ENCODE measurements at places on chromosomes 1 and 21. TPM values are rescaled to one million over a fixed set of nuclear protein-coding genes. Genes with fewer than 3 reads are reported as not detected.

GRCh38 chr1:63042278-63042677, 258.3 kb downstream of the ATG4C start:
- DNase-seq: no peak
- no peaks in the 10 kb centered on the region for H3K36me3 ChIP-seq
- no peaks in the 10 kb centered on the region for H3K4me1 ChIP-seq

GRCh38 chr21:35172231-35172630, 123.1 kb upstream of the RUNX1 start:
- H3K4me1 ChIP-seq: peaks cover 29% of the 10 kb centered on the region
- H3K27ac ChIP-seq: no peak overlapping the region
- peak; percentile 17 for DNase-seq
- no peaks in the 10 kb centered on the region for H3K27me3 ChIP-seq
- no peaks in the 10 kb centered on the region for H3K36me3 ChIP-seq

- no peak for DNase-seq
- no peaks in the 10 kb centered on the region for H3K27me3 ChIP-seq
- H3K36me3 ChIP-seq: peaks cover 60% of the 10 kb centered on the region
Observed at GRCh38 chr1:53769780-53770179, 30.8 kb upstream of the GLIS1 start.

DNA sequence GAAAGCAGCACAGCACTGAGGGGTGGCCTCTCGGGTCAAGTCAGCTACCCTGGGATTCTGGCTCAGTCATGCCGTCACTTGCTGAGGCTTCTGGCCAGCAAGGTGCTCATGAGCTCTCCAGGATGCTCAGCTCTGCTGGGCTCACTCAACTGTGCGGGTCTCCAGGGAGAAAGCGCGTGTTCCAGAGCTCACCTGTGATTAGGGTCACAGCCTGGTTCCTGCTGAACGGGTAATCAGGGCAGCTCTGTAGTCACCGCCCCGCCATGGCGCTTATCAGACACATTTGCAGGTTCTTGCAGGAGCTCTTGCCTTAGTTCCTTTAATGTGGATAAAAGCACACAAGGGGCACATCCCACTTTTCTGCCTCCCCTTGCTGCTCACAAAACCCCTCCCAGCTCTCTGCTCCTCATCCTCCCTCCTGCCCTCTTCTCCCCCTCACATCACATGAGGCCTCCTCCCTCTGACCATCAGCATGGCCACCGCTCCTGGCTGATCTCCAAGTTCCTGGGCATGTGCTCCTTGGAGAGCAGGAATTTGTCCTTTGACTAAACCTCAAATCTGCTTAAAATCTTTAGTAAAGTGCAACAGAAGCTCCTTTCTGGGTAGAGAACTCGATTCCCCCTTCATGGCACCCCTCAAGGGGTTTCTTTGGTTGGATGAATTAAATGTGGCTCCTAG, 2.0 kb downstream of the PCP4 start:
- DNase-seq: no peak
- no peaks in the 10 kb centered on the region for H3K36me3 ChIP-seq
- no peak overlapping the region for H3K27ac ChIP-seq
- no peak overlapping the region for H3K4me3 ChIP-seq
- peaks cover 7% of the 10 kb centered on the region for H3K27me3 ChIP-seq

- peak; percentile 29 for DNase-seq
- no peaks in the 10 kb centered on the region for H3K27me3 ChIP-seq
- no peaks in the 10 kb centered on the region for H3K36me3 ChIP-seq
- H3K4me1 ChIP-seq: peaks cover 46% of the 10 kb centered on the region
- H3K27ac ChIP-seq: peak overlapping the region; percentile 65
- H3K4me3 ChIP-seq: no peak overlapping the region
Observed at GRCh38 chr1:92989253-92989652, 28.0 kb upstream of the DIPK1A start.

- no peaks in the 10 kb centered on the region for H3K27me3 ChIP-seq
- H3K36me3 ChIP-seq: no peaks in the 10 kb centered on the region
- H3K27ac ChIP-seq: no peak overlapping the region
- no peak overlapping the region for H3K4me3 ChIP-seq
Observed at GRCh38 chr1:2356911-2357845, 34.2 kb downstream of the MORN1 start.

- DNase-seq: no peak
- peak overlapping the region; percentile 47 for H3K27ac ChIP-seq
- H3K4me3 ChIP-seq: no peak overlapping the region
- no peaks in the 10 kb centered on the region for H3K27me3 ChIP-seq
Observed at GRCh38 chr1:41803656-41804055, 115.1 kb downstream of the HIVEP3 start.

DNA sequence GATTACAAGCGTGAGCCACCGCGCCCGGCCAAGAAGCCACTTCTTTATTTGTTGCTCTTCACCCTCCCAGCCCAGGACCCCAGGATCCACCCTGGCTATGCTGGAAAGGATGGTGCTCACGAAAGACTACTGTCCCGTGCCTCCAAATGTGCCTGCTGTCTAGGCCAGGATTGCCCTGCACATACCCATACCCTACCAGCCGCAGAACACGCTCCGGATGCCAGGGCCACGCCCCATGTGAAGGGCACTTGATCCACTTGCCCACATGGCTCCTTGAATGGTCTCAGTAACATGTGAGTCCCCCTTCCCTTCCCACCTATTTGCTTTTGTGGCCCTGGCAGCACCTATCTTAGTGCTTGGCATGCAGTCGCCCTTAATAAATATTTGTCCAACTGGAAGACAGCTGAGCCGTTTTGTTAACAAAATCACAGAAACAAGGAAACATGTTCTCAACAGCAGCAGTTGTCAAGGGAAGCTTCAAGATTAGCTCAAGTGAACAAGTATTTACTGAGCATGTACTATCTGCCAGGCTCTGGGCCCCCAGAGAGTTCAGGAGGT, 13.8 kb upstream of the UBXN10 start:
- no peaks in the 10 kb centered on the region for H3K36me3 ChIP-seq
- H3K4me3 ChIP-seq: no peak overlapping the region
- peaks cover 4% of the 10 kb centered on the region for H3K27me3 ChIP-seq
- no peak overlapping the region for H3K27ac ChIP-seq

DNA sequence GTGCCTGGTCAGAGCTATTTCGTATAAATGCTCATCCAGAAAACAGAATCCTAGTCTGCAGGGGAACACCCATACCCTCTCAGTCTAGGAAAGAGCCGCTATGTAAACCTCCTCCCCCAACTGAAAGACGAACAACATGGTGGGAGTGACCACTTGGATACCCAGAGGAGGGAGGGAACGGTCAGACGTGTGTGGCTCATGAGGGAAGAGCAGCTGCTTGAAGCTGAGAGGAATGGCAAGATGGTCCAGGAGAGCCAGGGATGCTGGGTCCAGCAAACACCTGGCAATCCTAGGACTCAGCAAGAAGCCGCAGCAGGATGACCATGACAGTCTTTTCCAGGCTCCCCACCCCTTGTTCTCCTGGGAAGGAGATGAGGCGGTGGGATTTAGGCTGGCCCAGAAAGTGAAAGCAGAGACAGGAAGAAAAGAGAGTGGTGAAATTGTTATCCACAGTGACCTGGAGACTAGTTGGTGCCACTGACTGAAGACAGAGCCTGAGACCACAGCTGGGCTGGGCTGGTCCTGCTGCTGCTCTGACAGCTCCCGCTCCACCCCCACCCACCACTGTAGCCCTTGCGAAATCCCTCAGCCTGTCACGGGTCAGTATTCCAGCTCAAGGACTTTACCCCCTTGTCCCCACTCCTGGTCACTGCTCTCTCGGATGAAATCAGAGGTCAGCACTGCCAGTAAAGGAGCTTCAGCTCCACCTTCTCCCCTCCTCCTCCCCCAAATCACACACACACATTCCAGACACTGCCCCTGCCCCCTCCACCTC, 3.6 kb downstream of the CERS2 start:
- H3K4me3 ChIP-seq: peak overlapping the region; percentile 23
- no peak for DNase-seq
- H3K27ac ChIP-seq: peak overlapping the region; percentile 87
- H3K36me3 ChIP-seq: peaks cover 31% of the 10 kb centered on the region
- no peaks in the 10 kb centered on the region for H3K27me3 ChIP-seq

DNA sequence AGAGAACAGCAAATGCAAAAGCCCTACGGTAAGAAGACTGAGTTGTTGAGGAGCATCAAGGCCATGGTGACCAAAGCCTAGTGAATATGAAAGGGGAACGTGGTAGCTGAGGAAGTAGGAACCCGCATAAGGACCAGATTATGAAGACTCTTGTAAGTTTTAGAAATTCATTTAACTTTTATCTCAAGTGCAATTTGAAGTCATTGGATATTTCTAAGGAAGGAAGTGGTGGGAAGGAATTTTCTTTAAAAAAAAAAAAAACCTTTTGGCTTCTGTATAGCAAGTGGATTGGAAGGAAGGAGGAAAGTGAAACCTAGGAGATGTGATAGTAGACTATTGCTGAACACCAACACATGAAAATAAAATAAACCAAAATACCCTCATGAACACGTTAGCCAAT, 119.0 kb downstream of the TNFSF18 start:
- H3K4me1 ChIP-seq: peaks cover 12% of the 10 kb centered on the region
- peaks cover 2% of the 10 kb centered on the region for H3K27me3 ChIP-seq
- no peaks in the 10 kb centered on the region for H3K36me3 ChIP-seq
- no peak overlapping the region for H3K4me3 ChIP-seq

DNA sequence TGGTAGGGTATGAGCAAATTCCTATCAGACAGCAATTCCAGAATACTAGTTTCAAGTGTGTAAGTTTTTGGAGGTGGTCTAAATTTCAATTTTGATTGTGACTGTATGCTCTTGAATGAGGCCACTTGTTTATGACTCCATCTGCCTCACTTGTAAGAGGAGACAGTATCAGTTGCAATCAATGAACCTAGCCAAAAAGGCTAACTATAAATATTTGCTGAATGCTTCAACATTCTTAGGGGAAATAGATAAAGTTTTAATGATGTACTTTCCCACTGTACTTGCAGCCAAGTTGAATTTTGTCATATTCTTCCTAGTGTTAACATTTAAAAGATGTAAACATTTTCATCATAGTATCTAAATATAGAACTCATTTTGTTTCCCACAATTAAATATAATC, 32.1 kb upstream of the RWDD3 start:
- no peaks in the 10 kb centered on the region for H3K36me3 ChIP-seq
- H3K4me1 ChIP-seq: no peaks in the 10 kb centered on the region
- H3K27me3 ChIP-seq: peaks cover 10% of the 10 kb centered on the region

GRCh38 chr1:182083851-182084486, 22.5 kb upstream of the ZNF648 start:
- H3K4me3 ChIP-seq: no peak overlapping the region
- H3K27me3 ChIP-seq: no peaks in the 10 kb centered on the region
- no peak overlapping the region for H3K27ac ChIP-seq
- H3K4me1 ChIP-seq: peaks cover 38% of the 10 kb centered on the region
- no peaks in the 10 kb centered on the region for H3K36me3 ChIP-seq
- DNase-seq: no peak

DNA sequence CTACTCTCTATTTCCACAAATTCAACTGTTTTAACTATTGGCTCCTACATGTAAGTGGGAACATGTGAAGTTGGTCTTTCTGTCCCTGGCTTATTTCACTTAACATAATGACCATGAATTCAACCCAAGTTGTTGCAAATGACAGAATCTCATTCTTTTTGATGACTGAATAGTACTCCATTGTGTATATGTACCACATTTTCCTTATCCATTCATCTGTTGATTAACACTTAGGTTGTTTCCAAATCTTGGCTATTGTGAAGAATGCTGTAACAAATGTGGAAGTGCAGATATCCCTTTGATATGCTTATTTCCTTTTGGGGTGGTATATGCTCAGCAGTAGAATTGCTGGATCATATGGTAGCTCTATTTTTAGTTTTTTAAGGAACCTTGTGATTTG, 33.0 kb downstream of the GBP6 start:
- H3K27me3 ChIP-seq: no peaks in the 10 kb centered on the region
- no peaks in the 10 kb centered on the region for H3K4me1 ChIP-seq
- DNase-seq: no peak

- H3K4me1 ChIP-seq: no peaks in the 10 kb centered on the region
- H3K27ac ChIP-seq: no peak overlapping the region
- DNase-seq: no peak
Observed at GRCh38 chr1:7606096-7606495, 165.0 kb upstream of the VAMP3 start.

DNA sequence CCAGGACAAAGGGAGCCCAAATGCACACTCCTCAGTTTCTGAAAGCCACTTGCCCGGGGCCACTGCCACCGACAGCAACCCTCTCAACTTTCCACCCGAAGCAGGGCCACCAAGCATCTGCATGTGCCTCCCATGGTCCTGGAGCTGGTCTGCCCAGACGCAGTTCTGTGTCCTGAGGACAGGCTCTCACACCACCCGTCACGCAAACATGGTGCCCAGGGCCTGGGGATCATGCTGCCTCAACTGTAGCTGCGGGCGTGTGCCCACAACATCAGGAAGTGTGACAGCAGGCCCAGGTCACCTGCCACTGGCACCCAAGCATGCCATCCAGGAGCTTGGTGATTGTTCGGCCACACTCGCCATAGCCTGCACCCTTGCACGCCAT, 14.4 kb downstream of the GBP1 start:
- no peaks in the 10 kb centered on the region for H3K27me3 ChIP-seq
- peaks cover 63% of the 10 kb centered on the region for H3K36me3 ChIP-seq

DNA sequence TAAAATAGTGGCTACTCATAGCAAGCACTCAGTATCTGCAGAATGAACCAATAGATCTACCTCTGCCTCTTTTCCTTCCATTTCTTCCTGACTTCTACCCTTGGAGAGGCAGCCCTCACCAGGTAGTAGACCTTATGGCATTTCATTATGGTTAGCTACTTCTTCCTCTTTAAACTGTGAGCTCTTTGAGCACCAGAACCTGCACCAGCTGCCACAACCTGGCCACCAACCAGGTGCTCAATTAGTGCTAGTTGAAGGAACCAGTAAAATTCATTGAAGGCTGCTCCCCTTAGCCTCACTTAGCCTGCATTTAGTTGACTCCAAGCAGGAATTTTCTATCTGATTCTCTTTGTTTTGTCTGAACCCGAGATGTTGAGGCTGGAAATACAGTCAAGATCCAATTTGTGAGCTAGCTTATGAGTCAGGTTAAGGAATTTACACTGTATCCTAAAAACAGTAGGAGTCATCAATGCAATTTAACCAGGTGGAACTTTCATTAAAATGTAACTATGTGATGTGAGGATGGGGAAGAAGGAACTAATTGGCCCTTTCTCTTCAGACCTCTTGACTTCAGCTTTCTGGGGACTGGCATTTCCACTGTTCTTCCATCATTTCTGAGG, 81.5 kb upstream of the UBE2U start:
- no peak for DNase-seq
- H3K27ac ChIP-seq: no peak overlapping the region
- H3K27me3 ChIP-seq: peaks cover 7% of the 10 kb centered on the region
- H3K4me3 ChIP-seq: no peak overlapping the region
- H3K36me3 ChIP-seq: no peaks in the 10 kb centered on the region

Gene TMEM82
- total RNA-seq: not detected

Gene CNKSR1
- 3.2 TPM for total RNA-seq

Gene GART
- 231 TPM for total RNA-seq

Gene COL9A2
- 2.5 TPM for total RNA-seq

Gene SLC45A3
- total RNA-seq: 0.32 TPM

Gene SPRR2F
- total RNA-seq: not detected

Gene AGO4
- 4.1 TPM for total RNA-seq

Gene OLIG1
- total RNA-seq: not detected

Gene SLC9C2
- not detected for total RNA-seq

Measured in activated CD4-positive, alpha-beta T cell treated with anti-CD3 and anti-CD28 coated beads for 36 hours (primary cell).